ENCODE measurements at places on chromosomes 11 and 22.

- no peak for DNase-seq
Measured at GRCh38 chr22:41021061-41021612, 70.0 kb downstream of the RBX1 start.

DNA sequence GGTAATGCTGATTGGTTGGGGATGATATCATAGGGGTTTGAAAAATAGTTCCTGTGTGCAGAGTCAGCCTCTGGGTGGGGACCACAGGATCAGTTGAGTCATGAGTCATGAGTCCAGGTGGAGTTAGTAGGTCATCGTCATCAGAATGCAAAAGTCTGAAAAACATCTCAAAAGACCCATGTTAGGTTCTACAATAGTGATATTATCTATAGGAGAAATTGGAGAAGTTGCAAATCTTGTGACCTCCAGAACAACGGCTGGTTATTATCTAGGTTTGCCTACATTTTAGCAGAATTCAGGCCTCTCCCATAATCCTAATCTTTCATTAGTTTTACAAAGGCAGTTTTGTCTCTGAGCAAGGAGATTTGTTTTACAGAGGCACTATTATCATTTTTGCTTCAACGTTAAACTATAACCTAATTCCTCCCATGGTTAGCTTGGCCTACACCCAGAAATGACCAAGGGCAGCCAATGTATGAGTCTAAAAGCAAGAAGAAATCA is 38.9 kb downstream of the MS4A2 start:
- DNase-seq, result no peak

DNA sequence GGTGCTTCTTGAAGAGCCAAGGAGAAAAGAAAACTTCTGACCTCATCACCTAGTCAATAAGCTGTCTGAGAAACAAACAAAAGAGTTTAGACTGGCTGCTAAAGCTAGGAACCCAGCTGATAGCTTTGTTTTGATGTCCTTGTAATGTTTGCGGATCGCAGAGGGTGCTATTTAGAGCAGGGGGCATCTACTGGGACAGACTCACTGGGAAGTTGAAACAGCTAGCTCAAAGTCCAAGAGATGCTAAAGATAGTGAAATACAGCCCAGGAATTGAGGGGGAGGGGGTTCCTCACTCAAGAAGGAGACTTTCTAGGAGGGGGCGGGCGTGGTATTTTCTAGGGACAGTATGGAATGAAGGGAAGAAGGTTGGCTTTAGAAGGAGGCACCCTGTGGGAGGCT is 18.9 kb downstream of the ZBTB16 start:
- DNase-seq, result no peak

GRCh38 chr11:3052109-3052479 is 5.1 kb downstream of the CARS1 start:
- no peak for DNase-seq

DNA sequence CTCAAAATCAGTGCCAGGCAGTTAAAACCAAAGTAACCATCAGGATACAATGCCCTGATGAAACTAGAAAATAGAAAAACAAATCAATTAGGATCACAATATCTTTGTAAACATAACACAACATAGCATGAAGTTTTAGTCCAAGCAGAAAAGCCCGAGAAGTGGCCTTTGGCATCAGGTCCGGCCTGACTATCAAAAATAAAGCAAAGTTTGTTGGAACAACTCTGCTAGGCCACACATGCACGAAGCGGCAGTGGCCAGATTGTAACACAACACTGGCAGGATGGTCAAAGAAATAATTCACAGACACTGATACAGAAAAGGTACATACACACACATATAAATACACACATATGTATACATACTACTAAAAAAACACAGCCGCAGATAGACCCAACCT is 26.9 kb downstream of the CDON start:
- no peak for DNase-seq

All from pons (tissue), 1 donor.